A549 treated with RU486 at 1 μM for 4 hours (cell line): ENCODE measurements at places on chromosomes 4 and X. TPM values are rescaled to one million over a fixed set of nuclear protein-coding genes. Genes with fewer than 3 reads are reported as not detected.

Gene TMSB15A
- total RNA-seq: 0.47 to 1.1 TPM (median 0.97 TPM) in 4 of 5 replicates, not detected in the other

Gene F8A2
- not detected in 5 replicates for total RNA-seq

Gene SCRG1
- not detected in 5 replicates for total RNA-seq

Gene ZDHHC15
- not detected in 5 replicates for total RNA-seq

Gene GAGE12F
- not detected in 5 replicates for total RNA-seq
